NCI-H2029 treated with DMSO at 0.1 percent for 48 hours (cell line): ENCODE measurements at places on chromosomes 5 and 9.

- no peak for DNase-seq
These were observed 126.9 kb upstream of the ANKRD55 start for GRCh38 chr5:56359809-56360685.

GRCh38 chr9:135990468-135991429 lies 29.6 kb upstream of the UBAC1 start:
- DNase-seq: peak; percentile 30

- DNase-seq: no peak
These were observed 160.4 kb upstream of the CDH12 start for GRCh38 chr5:23013395-23013998.

DNA sequence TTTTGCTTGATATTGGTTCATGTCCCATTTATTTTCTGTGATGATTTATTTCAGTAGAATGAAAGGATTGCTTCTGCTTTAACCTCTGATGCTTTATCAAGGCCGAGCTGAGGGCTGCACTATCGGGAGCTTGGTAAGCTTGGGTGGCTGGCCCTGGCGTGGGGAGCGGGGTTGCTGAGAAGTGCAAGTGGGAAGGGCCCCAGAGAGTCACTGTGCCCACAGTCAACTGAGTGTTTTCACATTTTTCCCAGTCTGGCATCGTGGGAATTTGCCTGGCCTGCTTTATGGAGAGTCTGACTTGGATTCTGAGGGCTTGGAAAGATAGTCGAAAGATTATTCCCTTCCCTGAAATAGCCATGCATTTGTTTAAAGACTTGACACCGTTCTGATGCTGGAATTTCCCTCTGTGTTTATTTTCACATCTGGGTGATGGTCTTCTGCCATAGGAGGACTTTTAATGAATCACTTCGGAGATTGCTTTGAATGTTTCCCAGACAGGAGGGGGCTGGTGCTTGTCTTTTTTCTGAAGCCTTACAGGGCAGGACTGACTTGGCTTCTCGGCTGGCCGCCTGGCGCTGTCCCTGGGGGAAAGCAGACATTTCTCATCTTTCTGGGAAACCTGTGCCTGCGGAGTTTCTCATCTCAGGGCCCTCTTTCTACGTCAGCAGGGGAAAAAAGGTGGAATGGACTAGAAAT lies 139.0 kb downstream of the BOD1 start:
- no peak for DNase-seq

GRCh38 chr5:9058666-9059065 lies 487.2 kb downstream of the SEMA5A start:
- no peak for DNase-seq

DNA sequence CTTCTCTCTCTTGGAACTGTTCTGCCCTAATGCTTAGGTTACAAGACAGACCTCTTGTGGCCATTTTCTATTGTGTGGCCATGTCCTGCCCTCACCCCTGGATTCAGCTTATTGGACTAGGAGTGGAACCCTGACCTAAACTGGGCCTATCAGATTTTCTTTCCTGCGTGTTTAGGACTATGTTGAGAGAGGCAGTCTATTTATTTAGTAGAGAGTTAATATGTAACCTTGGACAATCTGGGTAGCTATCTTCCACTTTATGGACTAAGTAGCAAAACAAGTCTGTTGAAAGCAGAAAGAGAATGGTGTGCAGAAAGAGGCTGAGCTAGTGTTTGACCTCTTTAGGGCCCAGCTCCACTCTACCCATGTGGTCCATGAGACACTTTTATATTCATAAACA lies 82.6 kb upstream of the SMIM32 start:
- no peak for DNase-seq

DNA sequence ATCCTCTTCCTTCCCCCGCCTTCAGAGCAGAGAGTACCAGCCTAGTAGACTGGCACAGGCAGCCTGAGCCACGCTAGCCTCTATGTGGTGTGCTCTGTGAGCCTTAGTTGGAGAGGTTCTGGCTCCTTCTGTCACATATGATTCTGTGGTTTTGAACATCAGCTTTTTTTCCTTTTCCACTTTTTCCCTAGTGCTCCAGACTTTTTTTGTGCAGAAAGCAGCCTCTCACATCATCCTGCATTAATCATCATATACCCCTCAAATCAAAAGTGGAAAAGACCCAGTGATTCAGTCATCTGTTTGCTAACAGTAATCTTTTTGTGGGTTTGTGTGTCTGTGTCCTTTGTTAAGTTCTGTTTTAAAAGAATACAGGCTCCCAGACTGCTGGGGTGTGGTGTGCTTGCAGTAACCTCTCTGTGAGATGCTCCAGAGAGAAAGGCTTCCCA lies 663.9 kb upstream of the RGMB start:
- no peak for DNase-seq

GRCh38 chr5:168802337-168802736 lies 223.2 kb upstream of the PANK3 start:
- DNase-seq: no peak

- DNase-seq: no peak
These were observed 2.7 kb downstream of the PTGES start for GRCh38 chr9:129750013-129750638.

DNA sequence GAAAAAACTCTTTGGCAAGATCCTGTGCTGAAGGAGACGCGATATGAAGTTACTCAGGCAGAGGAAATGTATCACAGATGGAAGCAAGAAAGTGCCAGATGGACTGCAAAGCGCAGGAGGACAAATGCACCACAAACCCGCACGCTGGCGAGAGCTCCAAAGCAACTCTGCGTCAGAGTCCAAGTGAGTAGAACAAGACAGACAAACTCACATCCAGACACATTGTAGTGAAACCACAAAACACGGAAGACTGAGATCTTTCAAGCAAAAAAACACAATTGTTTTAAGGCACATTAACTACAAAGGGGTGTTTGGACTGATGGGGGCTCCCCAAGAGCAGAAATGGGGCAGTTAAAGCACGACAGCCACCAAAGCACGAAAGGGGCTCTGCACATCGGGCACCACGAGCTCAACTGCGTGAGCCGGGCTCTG lies 39.2 kb upstream of the NKD2 start:
- no peak for DNase-seq

GRCh38 chr9:36764364-36765076 lies 191.8 kb downstream of the MELK start:
- DNase-seq: peak; percentile 83

- peak; percentile 55 for DNase-seq
These were observed 217.6 kb downstream of the NFIB start for GRCh38 chr9:14096258-14096922.

GRCh38 chr9:119221276-119221675 lies 148.0 kb downstream of the BRINP1 start:
- DNase-seq: no peak

GRCh38 chr9:125479846-125480615 lies 218.4 kb downstream of the GAPVD1 start:
- peak; percentile 40 for DNase-seq
